ENCODE measurements at places on chromosomes 6 and 20.
A peak's percentile ranks its signal among the peaks of the same experiment; 100 is the strongest.

DNA sequence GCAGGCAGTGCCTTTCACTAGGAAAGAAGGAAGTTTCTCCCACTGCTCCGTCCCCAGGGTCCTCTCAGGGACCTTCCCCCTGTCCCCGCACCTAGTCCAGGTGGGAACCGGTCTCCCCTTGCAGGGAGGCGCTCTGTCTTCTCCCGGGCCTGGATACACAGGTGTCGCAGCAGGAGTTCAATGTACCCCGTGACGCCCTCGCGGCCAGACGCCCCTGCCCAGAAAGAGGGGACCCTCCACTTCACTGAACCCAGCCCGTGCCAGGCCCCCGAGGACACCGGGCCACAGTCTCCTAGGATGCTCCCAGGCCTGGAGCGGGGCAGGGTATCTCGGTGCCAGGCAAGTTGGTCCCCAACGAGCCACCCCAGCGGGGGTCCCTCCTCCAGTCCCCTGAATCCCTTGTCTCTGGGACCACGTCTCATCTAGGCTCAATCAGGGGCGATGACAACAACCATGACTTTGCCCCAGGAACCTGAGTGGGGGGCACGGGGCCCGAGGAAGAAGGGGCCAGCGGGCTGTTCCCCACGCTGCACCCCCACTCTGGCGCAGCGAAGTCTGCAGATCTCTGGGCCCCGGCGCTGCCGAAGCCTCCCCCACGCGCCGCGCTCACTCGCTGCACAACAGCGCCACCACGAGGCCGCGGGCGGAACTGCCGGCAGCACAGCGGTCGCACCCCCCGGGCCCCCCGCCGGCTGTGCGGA is 103.0 kb downstream of the EDN3 start:
- H3K27ac ChIP-seq, result peak overlapping the region; percentile 56
- H3K27me3 ChIP-seq, result peaks cover 23% of the 10 kb centered on the region
- H3K36me3 ChIP-seq, result no peaks in the 10 kb centered on the region
- H3K4me3 ChIP-seq, result no peak overlapping the region
- H3K4me1 ChIP-seq, result peaks cover 5% of the 10 kb centered on the region

- H3K27me3 ChIP-seq, result peaks cover 3% of the 10 kb centered on the region
- H3K36me3 ChIP-seq, result no peaks in the 10 kb centered on the region
- H3K4me3 ChIP-seq, result no peak overlapping the region
- H3K27ac ChIP-seq, result no peak overlapping the region
- peaks cover 32% of the 10 kb centered on the region for H3K4me1 ChIP-seq
These were observed 45.7 kb downstream of the CTCFL start for GRCh38 chr20:57479196-57479595.

DNA sequence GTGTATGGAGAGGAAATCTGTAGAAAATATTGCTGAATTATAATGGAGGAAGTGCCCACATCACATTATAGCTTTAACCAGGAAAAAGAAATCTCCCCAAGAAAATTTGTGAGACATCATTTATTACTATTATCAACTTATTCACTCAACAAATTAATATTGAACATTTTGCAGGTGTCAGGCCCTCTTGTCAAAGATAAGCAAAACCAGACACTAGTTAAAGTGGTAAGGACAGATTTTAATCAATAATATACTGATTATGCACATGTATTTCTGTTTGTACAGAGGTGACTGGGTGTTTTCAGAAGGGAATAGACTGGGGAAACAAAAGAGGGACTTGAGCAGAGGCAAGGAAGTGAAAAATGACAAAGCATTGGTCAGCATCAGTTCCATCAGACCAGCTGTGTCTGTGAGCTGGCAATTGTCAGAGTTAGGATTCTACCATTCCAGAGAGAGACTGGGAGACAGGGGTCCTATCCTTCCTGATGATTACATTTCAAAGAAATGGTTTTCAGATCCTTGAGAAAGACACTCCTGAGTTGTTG is 519.2 kb downstream of the UTRN start:
- H3K4me1 ChIP-seq, result peaks cover 9% of the 10 kb centered on the region
- H3K27ac ChIP-seq, result no peak overlapping the region
- DNase-seq, result no peak
- H3K4me3 ChIP-seq, result no peak overlapping the region

DNA sequence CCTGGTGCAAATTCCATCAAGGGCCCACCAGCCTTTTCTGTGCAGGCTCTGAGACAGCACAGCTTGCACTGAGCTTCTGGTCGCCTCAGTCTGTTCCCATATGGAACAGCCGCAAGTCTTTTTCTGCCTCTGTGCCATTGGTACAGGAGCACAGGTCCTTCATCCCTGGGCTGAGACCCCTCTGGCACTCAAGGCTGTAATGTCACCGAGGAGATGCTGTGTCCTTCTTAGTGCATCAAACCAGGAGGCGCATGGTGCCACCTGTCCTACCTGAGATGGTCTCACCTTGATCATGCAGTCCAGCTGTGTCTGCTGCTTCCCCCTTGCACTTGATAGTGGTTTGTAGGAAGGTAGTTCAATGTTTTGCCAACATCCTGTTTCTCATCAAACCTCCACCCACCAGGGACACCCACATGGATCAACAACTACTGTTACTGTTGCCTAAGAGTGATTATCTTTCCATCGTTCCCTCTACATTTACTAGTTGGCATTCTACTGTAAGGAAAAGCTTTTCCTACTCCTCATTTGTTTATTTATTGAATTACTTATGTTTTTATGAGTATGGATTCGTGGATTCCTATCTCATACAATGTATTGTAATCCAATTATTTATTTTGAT is 29.0 kb downstream of the FAM50B start:
- no peak overlapping the region for H3K27ac ChIP-seq
- H3K27me3 ChIP-seq, result peaks cover 3% of the 10 kb centered on the region
- H3K4me3 ChIP-seq, result no peak overlapping the region
- DNase-seq, result no peak
- no peaks in the 10 kb centered on the region for H3K36me3 ChIP-seq
